ENCODE measurements at places on chromosomes 5 and 9.

DNA sequence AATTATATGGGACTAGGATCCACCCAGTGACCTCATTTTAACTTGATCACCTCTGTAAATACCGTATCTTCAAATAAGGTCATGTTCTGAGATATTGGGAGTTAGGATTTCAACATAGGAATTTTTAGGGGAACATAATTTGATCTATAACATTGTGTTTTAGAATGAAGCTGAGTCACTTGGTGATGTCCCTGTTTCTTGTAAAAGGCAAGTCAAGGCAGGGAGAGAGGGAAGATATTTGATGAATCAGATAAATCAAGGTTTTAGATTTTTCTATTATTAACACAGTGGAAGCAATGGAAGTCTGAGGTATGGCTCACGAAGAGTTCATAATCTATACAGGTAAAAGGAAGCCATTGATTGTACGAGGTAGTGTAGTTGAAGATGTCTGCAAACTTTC lies 11.8 kb upstream of the GPR151 start:
- DNase-seq: no peak

DNA sequence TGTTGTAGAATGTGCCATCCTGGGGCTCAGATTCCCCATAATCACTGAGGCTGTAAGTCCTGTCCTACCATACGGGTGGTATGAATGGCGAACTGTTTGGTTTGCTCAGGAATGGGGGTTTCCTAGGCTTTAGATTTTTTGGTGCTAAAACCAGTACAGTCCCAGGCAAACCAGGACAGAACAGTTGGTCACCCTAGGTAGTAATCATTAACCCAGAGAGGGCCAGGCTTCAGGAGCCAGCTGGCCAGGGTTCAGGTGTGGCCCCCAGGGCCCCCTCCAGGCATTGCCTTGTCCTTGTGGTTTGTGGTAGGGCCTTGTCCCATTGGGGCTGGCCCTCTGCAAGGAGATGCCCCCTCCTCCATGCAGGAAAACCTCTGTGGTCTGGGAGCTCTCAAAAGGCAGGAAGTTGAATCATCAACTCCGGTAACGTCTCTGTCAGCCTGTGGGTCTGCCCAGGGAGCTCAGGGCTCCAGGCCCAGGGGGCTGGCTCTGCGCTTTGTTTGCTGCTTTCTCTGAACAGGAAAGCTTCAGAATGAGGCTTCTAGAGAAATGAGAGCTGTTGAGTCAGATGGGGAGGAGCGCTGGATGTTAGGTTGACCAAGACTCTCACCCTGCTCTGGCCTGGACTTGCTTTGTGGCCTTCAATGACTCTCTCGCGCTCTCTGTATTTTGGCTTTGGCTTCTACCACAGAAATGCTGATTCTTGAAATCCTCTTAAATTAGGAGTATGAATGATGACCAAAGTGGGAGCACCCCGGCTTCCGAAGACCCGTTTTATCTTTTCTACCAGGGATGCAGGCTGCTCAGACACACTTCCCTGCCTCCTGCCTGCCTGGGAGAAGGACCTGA lies 22.2 kb upstream of the JADE2 start:
- peak; percentile 51 for DNase-seq

- no peak for DNase-seq
Observed at GRCh38 chr5:88670461-88670860, 212.5 kb downstream of the MEF2C start.

GRCh38 chr5:171441246-171441791 lies 21.9 kb downstream of the FGF18 start:
- no peak for DNase-seq

DNA sequence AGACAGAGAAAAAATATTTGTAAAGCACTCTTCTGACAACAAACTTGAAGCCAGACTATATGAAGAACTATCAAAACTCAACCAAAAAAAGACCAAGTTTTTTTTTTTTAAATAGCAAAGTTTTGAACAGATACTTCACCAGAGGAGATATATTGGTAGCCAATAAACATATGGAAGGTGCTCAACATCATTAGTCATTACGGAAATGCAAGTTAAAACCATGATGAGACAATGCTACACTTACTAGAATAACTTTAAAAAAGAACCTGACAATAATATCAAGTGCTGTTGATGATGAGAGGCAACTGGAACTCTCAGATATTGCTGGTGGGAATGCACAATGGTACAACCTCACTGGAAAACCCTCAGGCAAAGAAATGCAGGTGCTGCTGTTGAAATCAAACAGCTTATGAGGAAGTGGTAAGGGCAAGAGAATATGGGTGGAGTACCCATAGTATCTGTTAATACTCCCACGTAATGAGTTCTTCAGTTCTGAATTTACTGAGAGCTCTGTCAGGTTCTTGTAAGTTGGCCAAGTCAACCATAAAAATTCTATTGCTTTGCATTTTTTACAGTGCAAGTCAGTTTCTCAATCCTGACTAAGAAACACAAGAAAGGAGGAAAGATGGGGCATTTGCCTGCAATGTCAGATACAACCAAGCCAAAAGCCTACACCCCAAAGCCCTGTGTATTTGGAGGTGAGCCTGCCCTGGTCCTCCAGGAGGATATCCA lies 87.3 kb upstream of the GNAQ start:
- peak; percentile 37 for DNase-seq

GRCh38 chr9:1617419-1617818 lies 397.7 kb upstream of the SMARCA2 start:
- no peak for DNase-seq

DNA sequence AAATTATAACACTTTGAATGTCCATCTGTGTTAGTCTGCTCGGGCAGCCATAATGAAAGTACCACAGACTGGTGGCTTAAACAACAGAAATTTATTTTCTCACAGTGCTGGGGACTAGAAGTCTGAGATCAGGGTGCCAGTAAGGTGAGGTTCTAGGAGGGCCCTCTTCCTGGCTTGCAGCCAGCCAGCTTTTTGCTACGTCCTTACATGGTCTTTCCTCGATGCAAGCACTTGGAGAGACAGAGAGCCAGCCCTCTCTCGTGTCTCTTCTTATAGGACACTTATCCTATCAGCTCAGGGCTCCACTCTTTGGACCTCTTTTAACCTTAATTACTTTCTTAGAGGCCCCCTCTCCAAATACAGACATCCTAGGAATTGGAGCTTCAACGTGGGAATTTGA lies 351.8 kb downstream of the SPOCK1 start:
- DNase-seq: no peak

Measured in CD4-positive, alpha-beta T cell treated with Interleukin-21 for 1 hour (primary cell).